Stimulated activated CD4-positive, alpha-beta T cell treated with anti-CD3 and anti-CD28 coated beads, Interleukin-2, amount 100 ng/mL, for 24 hours (primary cell): ENCODE measurements at places on chromosomes 16 and 17.

- DNase-seq: no peak
These were observed 11.7 kb downstream of the SAMD14 start for GRCh38 chr17:50118076-50118827.

- DNase-seq: no peak
These were observed 66.1 kb downstream of the PLD6 start for GRCh38 chr17:17139972-17140589.

- DNase-seq: no peak
These were observed 6.6 kb downstream of the KRT222 start for GRCh38 chr17:40658396-40658795.

DNA sequence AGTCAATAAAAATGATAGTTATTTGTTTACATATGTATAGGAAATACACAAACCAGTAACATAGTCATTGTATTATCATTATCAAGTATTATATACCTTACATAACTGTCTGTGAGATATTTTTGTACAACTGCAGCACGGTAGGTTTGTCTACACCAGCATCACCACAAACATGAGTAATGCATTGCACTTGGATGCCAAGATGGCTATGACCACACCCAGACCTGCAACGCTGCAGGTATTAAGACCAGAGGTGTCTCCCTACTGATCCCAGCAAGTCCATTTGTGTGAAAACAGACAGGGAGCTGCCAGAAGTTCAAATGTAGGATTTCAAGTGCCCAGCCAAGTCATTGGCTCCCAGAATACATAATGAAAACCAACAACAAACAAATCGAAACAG lies 34.2 kb upstream of the NOS2 start:
- no peak for DNase-seq

DNA sequence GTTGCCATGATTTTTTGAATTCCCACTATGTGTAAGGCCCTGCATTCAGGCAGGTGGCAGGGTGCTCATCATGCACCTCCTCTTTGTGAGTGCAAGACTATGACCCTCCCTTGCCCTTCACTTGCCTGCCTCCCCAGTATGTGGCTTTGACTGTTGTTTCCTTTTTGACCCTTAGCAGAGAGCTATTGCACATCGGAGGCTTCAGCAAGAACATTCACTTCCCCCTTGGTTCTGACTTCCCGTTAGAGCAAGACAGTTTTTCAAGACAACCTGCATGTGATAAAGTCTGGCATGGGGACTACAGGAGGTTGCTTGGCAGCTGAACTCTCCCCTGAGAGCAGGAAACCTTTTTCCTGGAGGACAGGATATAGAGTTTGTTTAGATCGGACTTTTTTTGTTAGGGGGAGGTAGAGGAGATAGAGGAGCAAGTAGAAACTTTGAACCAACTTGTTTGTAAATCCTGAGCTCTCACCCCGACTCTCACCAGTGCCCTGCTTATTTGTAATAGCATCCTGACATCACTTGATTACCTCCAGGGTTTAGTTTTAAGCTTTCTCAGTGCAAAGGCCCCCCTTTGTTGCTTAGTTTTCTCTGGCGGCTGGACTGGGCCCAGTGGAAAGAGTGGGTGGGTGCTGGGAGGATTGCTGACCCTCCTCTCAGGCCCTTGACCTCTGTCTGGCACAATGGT lies 34.3 kb downstream of the LIMD2 start:
- DNase-seq: no peak

DNA sequence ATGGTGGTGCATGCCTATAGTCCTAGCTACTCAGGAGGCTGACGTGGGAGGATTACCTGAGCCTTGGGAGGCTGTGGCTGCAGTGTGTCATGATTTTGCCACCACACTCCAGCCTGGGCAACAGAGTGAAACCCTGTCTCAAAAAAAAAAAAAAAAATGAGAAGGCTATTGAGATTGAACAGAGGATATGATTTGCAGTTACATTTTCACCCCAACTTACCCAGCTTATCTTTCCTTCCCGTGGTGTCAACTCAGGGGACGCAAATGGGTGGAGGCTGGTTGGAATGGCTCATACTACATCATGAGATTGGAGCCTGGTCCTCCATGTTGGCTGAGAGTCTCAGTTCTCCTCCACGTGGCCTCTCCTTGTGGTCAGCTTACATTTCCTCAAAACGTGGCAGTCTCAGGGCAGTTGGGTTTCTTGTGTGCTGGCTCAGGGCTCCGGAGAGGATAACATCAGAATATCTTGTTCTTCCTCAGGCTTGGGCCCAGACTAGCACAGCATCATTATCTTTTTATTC lies 17.2 kb upstream of the NSMCE1 start:
- peak; percentile 25 for DNase-seq

GRCh38 chr16:75012380-75013081 lies 13.7 kb downstream of the ZNRF1 start:
- DNase-seq: no peak

GRCh38 chr16:56623637-56624036 lies 1.9 kb upstream of the MT1E start:
- DNase-seq: no peak

DNA sequence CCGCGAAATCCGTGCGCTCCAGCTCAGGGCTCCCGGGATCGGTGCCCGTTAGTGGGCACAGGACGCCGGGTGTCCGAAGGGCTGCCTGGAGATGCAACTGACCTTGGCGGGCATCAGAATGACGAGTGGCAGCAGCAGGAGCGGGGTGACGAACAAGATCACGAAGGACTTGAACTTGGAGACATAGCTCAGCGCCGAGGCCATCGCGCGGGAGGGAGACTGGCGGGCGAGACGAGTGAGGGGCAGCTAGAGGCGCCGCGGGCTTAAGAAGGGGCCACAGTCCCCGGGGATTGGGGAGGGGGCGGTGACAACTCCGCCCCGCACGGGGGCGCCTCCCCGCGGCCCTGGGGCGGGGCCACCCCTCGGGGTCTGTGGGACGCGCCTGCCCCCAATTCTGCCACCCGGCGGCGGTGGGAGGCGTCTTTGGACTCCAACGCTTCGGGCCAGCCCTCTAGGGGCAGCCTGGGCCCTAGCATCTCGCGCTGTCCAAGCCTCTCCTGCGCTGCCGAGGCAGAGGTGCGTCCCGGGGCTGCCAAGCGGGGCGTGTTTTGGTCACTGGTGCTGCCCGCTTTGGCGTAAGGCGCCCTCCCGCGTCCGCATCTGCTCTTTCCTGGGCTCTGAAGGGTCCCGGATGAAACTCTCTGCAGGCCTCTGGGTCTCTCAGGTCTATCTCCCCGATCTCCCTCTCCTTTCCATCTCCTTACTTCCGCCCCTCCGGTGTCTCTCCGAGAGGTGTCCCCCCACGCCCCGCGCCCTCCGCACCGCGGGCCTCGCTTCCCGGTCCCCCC lies at the start of gene SLC13A5:
Gene SLC13A5, minus strand, starts transcription at position 240 of the 788 bp plus-strand sequence. Its CDS starts 36 bp downstream, at position 204.
- no peak for DNase-seq

DNA sequence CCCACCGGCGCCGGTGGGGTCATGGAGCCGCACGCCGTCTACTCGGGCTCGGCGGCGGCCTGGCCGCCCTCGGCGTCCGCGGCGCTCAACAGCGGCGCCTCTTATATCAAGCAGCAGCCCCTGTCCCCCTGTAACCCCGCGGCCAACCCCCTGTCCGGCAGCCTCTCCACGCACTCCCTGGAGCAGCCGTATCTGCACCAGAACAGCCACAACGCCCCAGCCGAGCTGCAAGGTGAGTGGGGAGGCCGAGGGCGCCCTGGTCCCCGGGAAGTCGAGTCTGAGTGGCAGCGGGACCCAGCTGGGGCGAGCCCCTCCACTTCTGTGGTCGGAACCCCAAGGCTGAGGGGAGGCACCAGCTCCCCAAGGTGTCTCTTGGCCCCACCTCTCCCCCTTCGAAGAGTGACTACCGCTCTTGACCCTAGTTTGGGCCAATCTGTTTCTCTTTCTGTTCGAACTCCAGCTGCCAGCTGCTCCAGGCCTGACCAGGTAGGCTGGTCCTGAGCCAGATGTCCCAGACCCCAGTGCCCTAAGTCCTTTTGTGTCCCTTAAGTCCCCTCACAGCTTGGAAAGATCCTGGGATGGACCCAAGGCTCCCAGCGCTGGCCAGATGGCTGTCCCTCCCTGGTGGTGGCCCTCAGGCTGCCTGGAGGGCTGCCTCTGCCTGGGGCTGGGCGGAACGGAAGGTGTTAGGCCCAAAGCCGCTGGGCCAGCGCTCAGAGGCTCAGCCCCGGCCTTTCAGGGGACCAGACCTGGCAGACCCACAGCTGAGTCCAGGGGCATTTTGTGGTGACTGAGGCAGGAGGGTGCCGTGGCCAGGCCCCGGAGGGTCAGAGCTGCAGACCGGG lies 1.2 kb downstream of the FOXF1 start:
- no peak for DNase-seq

- DNase-seq: no peak
These were observed 36.8 kb upstream of the RASD1 start for GRCh38 chr17:17532991-17533390.

- DNase-seq: no peak
These were observed 615 bp downstream of the NHERF2 start for GRCh38 chr16:2027024-2028010.

DNA sequence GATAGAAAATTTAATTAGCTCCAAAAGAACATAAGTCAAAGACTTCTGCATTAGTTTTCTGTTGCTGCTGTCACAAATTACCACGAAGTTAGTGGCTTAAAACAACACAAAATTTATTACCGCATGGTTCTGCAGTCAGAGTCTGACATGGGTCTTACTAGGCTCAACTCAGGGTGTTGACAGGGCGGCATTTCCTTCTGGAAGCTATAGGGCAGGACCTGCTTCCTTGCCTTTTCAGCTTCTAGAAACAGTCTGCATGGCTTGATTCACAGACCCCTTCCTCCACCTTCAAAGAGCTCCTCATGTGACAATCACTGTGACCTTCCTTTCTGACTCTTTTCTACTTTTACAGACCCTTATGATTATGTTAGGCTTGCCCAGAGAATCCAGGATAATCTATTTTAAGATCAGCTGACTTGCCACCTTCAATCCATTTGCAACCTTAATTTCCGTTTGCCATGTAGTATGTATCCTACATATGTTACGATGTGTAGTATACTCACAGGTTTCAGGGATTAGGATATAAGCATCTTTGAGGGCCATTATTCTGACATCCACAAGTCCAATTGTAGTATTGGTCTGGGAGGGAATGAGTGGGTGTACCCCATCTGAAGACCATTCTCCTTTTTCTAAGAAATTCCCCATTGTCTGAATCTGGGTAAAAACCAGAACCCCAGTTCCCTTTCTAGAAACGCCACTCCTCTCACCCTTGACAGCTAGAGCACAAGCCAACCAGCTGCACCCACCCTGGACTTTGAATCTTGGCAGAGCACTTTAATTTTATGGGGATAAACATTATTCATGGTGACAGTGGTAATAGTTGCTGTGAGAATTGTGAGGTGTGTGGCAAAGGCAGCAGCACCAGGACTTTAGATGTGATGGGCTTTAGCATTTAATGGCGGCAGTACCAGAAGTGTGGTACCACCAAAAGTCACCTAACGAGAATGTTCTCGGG lies 265.5 kb downstream of the KCNJ2 start:
- no peak for DNase-seq

DNA sequence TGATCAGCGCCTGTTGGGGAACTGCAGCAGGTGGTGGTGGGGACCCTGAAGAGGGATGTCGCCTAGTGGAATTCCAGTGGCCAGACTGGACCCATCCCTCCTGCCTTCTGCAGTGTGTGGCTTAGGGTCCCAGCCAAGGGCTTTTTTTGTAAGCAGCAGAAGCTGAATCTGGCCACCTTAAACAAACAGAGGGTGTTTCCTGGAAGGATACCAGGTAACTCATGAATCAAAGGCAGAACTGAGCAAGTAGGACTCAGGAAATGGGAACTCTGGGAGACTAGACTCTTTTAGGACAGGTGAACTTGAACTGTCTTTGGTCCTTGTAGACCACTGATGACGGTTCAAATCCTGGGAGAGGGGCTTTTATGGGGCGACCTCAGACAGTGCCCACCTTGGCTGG lies 124.0 kb downstream of the ABCC6 start:
- DNase-seq: no peak

GRCh38 chr17:57726213-57726790 lies 18.8 kb downstream of the CCDC182 start:
- no peak for DNase-seq

- DNase-seq: no peak
These were observed 6.7 kb downstream of the CEP295NL start for GRCh38 chr17:78896091-78896833.

DNA sequence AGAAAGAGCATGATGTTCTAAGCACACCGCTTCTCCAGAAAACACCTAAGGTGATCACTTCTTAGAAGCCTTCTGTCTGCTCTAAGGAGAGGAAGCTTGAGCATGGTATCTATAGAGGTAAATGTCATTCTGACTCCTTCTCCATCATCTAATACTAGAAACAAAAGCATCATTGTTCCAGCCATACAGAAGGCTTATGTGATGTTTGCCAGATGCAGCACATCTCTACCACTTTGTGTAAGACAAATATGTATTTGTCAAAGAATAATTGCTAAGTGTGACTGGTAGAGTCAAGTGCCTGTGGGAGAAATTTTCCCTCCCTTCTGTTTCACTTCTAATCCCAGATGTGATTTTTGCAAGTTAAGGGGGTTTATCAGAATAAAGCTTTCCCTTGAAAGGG lies 217.1 kb downstream of the HS3ST3A1 start:
- DNase-seq: no peak

DNA sequence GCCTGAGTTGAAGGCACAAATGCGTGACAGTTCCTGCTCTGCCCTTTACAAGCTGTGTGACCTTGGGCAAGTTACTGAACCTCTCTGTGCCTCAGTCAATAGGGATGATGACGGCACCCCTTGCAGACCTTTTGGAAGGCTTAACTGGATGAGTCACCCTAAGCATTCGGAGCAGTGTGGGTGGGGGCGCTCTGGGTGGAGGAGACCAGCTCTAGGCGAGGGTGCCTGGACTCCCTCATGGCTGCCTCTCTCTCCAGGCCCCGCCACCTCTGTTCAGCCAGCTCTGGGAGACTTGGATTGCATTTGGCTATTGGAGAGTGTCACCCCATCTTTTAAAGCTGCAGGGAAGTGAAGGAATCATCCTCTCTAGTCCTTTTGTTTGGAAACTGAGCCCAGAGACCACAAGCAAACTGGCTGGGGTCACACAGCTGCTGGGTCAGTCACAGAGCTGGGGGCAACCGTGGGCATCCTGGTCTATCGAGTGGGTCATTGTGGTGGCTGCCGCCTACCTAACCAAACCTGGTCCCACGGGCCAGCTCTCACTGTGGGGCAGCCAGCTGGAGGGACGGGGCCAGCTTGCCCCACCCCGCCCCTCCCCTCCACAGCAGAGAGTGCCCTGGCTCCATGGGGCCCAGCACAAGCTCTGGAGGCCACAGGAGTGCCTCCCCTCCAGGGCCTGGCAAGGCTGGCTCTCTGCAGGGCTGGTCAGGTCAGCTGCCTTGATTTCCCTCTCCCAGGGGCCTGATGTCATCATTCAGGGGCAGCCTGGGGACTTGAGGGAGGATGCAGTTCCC lies 20.2 kb upstream of the GSE1 start:
- DNase-seq: no peak
